ELR (cell line): ENCODE measurements at places on chromosomes 5 and 9.
A peak's percentile ranks its signal among the peaks of the same experiment; 100 is the strongest.

- no peak for DNase-seq
Observed at GRCh38 chr9:134533850-134534588, 107.6 kb upstream of the COL5A1 start.

- DNase-seq: peak; percentile 36
Observed at GRCh38 chr9:96031366-96031824, 155.9 kb downstream of the ERCC6L2 start.

GRCh38 chr5:53907827-53908226 is 347.4 kb downstream of the NDUFS4 start:
- no peak for DNase-seq

GRCh38 chr9:1446671-1447070 is 396.5 kb downstream of the DMRT2 start:
- no peak for DNase-seq

DNA sequence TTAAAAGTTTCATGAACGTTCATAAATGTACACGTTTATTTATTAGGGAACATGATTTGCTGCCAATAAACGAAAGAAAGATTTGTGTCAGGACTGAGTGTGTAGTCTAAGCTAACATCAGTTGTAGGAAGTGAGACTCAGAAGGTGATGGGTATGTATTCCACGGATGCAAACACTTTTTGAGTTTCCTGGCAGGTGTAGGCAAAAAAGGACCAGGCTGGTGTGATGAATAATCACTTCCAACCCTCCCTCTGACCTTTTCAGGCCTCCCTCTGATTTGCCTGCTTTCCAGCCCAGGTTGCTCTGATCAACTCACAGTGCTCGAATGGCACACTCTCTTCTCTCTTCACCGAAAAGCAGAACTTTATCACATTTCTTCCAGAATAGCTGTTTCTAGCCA is 51.8 kb downstream of the BASP1 start:
- DNase-seq: no peak

GRCh38 chr9:34986540-34987047 is 3.0 kb upstream of the DNAJB5 start:
- DNase-seq: no peak

DNA sequence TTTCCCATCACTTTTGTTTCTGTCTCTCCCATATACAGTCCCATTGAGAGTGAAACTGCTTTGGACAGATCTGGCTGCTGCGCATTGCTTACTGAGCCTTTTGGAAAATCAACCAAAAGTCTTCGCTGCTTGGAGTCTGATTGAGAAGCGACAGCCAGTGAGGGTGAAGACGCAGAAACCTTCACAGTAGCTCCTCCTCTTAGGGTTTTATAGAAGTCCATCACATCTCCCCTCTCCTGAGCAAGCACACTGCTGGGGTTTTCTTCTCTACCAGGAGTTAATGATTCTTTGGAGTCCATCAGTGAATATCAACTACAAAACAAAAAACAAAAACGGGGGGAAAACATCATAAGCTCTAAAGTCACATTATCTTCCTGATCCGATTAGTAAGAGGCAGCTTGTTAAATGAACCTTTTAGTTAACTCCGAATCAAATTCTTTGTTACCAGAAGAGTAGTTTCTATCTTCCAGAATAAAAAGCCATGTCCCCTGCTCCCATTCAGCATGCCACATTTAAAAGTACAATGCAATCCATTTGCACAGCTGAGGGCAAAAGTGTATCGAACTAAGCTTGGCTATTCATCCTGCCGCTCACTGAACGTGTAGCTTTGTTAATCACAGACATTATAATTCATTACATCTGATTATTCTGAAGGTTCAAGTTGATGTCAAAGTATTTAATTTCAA is 2.8 kb downstream of the NR3C1 start:
- DNase-seq: no peak

DNA sequence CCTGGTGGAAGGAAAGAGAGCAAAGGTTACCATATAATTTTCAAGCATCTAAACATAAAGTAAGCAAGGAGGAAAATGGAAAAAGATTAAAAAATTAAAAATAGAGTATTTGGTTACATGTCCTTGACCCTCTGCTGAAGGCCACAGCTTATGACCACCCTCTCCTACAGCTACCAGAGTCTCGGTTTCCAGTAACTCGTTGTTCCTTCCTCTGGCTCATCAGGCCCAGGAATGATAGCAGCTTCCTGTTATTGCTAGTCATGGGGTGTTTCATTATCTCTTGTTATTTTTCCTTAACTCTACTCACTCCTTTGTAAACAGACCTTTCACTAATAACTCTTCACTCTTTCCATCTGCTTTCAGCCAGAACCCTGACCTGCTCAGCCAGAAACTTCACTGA is 102.2 kb downstream of the YTHDC2 start:
- peak; percentile 19 for DNase-seq

- DNase-seq: no peak
Observed at GRCh38 chr9:19440823-19441580, 32.2 kb downstream of the ACER2 start.

DNA sequence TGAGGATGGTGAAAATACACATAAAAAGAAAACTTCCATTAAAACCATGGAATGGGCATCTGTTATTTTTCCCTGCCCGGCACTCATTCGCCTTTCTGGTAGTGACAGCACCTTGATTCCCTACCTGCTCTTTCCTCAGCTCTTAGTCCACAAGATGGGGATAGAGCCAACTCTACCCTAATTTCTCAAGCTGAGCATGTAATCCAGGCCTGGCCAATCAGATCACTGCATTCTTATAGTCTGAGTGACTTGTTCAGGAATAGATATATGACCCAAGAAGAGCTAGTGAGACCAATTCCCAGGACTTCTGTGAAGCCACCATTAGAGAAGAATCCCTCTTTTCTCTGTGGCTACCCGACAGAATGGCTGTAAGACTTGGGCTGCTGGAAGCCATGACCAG is 58.1 kb downstream of the TSSK1B start:
- peak; percentile 2 for DNase-seq

DNA sequence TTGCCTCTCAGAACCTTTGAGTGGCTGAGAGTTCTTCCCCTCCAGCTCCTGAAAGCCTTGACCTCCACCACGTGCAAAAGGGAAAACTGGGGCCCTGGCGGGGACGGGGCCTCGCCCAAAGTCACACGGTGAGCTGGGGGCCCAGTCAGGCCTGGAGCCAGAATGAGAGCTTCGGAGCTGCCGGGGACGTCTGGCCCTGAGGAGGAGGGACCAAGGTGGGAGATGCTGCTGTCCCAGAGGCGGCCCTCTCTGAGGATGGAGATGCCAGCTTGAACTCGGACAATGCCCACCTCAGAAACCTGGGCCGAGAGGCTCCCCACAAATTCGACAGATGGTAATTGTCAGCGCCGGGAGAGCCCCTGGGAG is 643 bp downstream of the AK8 start:
- DNase-seq: no peak

DNA sequence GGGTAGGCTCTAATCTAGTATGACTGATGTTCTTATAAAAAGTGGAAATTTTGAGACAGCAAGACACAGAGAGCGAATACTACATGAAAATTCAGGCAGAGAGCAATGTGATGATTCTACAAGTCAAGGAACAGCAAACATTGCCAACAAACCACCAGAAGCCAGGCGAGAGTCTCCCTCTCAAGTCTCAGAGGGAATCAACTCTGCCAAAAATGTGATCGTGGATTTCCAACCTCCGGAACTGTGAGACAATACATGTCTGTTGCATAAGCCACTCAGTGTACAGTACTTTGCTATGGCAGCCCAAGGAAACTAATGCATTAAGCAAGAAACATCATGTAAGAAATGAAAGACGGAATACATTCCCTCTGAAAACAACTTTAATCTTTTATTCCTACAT is 52.1 kb upstream of the CCNG1 start:
- no peak for DNase-seq

DNA sequence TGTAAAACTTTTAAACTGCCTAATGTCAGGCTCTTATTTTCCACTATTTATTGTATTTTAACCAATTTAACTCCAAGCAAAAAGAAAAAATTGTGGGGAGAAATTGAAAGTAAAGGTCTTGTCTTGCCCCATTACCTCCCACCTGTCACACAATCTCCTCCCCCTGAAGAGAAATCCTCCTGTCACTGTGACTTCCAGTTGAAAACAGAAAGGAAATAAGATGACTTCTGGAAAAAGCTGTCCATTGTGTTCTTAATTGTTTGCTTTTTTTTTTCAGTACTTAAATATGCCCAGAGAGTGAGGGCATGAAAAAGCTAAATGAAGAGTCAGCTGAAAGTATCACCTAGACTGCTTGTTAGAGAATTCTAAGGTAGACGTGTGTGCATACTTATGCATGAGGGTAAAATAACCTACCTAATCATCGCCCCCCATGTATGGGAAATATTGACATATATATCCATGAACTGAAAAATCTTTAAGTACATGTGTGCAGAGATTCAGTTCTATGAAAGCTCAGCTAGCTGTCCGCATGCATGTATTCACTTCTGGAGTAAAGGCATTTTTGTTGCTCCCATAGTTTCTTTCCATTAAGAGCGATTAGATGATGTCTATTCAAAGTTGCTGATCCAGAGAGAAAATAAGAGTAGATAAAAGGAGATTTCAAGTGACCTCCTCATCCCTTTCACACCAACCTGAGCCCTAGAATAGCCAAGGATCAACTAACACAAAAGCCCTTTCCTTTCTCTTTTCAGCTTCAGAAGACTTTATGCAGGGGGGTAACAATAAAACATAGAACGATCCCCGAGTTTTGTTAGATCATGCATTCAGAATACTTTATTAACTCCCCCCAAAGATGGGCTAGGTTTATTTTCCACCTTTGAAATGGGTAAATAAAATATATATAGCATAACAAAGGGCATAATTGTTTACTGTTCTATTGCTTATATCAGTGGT is 5.3 kb downstream of the NR2F1-AS1 start:
- no peak for DNase-seq

- no peak for DNase-seq
Observed at GRCh38 chr9:101706997-101707396, 31.4 kb downstream of the GRIN3A start.

GRCh38 chr9:31759703-31760102 is 624.7 kb upstream of the ACO1 start:
- DNase-seq: no peak

DNA sequence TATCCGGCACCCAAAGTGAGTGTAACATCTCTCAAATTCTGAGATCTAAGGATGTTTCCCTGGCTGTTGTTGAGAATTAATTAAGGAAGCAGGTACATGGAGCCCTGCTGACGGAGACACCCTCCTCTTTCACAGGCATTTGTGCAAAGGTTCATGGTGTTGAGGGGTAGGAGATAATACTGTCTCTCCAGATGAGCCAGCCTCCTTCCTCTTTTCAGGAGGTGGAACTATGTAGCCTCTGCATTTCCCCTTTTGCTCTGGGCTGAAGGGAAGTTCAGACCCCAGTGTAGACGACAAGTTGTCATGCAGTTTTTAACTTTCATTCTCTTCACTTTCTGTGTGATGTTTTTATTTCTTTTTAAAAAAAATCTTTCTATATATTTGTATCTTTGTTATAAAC is 107.5 kb downstream of the GALNT10 start:
- DNase-seq: no peak

DNA sequence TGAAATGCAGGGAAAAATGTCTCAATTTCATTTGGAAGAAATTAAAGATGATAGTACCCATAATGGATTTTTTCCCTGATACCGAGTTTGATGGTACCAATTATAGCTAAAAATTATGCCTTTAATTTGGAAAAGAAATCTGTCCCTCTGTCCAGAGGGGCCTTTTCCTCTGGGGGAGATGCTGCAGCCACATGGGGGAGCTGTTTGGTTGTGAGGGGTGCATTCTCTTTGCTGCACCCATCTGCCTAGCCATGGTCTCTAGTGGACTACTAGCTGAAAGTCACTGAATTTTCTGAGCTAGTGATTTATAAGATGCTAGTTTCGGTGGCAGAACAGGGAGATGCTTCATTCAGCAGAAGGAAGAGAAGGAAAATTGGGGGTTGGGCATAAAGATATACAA is 9.6 kb downstream of the SEC61B start:
- DNase-seq: peak; percentile 45

GRCh38 chr5:176381423-176381822 is 7.0 kb downstream of the NOP16 start:
- DNase-seq: no peak

- DNase-seq: peak; percentile 26
Observed at GRCh38 chr5:145859897-145860296, 12.9 kb downstream of the GRXCR2 start.

GRCh38 chr5:54446379-54446732 is 9.1 kb upstream of the HSPB3 start:
- DNase-seq: no peak

GRCh38 chr5:4001758-4002533 is 406.3 kb downstream of the IRX1 start:
- DNase-seq: no peak

GRCh38 chr5:127260686-127261085 is 29.9 kb upstream of the MEGF10 start:
- no peak for DNase-seq

- no peak for DNase-seq
Observed at GRCh38 chr9:76693912-76694311, 70.3 kb upstream of the PCA3 start.

- no peak for DNase-seq
Observed at GRCh38 chr9:14027116-14027800, 286.7 kb downstream of the NFIB start.

DNA sequence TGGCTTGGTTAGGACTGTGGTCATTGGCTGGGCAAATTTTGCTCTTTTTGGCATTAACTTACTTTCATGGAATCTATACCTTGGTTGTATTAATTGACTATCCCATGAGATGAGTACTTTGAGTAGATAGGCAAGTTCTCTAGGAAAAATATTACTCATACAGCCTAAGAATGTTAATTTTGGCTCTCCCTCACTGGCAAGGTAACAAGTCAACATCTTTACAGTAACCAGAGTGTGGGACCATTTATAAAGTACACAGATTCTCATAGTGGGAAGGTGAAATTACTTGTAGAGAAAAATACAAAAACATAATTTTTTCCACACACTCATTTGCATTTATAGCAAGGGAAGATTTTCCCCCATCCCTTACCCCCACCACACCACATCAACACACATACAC is 154.6 kb upstream of the ZNF608 start:
- no peak for DNase-seq

DNA sequence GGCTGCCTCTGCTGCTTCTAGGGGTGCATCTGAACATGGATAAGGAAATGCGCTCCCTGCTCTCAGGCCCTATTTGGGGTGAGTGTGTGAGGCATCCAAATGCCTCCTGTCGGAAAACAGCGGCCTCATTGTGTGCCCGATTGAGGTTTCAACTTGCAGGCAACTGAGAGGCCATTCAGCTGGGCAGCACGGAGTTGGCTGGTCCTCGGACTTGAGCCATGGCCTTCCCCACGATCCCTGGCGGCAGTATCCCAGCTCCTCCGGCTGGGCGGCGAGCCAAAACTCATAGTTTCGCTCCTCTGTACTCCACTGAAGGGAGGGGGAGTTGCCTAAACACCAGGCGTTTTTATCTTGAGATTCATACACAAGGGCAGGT is 597.3 kb upstream of the SGCD start:
- DNase-seq: no peak

DNA sequence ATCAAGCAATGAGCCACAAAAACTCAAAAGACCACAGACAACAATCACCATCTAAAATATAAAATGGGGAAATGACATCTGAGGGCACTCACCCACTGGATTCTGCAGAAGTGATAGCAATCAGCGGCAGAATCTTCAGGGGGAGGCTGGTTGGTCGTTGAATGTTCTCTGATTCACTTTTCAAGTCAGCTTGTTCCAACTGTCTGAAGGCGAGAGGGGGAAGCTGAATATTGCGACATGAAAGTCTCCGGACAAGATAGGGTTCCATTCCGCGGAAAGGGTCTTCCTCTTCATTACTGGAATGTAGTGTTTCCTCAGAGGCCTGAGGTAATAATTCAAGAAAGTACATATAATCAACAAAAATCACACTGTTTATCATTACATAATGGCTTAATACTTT is 94.9 kb upstream of the PDE4D start:
- no peak for DNase-seq
